Effector memory CD8-positive, alpha-beta T cell (primary cell): ENCODE measurements at places on chromosomes 2 and 18.

DNA sequence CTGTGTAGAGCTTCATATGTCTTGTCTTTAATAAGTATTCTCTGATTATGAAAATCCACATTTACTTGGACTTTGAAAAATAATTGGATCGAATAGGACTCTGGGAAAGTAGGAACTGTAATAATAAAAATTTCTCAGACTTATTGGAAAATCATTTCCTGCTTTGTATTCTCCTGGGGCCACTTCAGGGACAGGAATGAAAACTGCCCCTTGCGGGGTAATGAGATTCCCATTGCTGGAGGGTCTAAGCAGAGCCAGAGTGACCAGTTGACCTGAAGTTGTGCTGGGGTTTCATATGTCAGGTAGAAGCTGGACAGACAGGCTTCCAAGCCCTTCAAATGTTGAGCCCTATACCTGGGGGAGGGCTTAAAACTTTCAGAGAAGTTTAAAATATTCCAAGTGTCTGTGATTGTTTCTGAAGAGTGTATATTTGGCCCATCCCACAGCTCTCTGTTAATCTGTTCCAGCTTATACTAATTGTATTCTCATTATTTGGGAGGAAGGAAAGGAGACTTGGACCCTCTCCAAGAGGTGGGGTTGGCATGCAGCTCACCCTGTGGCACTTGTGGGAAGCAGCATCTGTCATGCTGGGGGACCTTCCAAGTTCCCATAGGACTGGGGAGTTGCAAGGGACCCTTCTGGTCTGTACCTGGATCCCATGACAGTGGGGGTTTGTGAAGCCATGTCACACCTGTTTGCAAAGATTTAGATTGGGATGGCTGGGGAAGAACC is 268.7 kb upstream of the ATP5MC3 start:
- no peak for DNase-seq

DNA sequence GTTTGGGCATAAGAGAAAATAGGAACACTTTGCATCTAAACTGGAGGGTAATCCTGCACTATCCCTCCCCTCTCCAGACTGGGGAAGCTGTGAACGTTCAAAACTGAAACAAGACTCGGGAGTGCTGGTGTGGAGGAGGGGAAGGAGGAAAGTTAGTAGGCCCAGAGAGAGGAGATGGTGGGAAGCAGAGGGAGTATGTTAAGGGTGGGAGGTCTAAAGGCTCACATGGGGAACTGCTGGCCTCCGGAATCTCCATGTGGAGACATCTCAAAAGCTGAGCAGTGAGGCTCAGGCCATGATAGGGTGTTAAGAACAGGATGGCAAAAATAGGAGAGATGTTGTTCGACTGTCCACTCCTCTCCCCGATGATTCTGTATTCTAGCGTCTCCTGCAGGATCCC is 47.9 kb downstream of the ADD2 start:
- no peak for DNase-seq

- no peak for DNase-seq
Observed at GRCh38 chr2:7480431-7480830, 563.2 kb downstream of the RNF144A start.

DNA sequence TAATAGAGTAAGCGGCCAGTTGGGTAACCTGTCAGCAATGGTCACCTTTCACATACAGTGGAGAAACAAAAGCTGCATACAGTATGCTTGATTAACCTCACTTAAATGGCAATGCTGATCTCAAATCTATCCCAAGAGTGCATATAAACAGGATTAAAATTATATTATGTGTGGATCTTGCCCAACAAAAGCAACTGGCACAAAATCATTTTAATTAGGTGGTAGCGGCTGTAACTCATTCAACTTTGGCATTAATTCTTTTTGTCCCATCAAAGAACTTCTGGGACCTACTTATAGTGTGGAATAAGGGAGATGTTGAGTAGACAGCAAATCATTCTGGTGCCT is 167.8 kb upstream of the VRK2 start:
- DNase-seq = no peak

- DNase-seq = no peak
Observed at GRCh38 chr2:195863564-195863963, 205.1 kb downstream of the DNAH7 start.

DNA sequence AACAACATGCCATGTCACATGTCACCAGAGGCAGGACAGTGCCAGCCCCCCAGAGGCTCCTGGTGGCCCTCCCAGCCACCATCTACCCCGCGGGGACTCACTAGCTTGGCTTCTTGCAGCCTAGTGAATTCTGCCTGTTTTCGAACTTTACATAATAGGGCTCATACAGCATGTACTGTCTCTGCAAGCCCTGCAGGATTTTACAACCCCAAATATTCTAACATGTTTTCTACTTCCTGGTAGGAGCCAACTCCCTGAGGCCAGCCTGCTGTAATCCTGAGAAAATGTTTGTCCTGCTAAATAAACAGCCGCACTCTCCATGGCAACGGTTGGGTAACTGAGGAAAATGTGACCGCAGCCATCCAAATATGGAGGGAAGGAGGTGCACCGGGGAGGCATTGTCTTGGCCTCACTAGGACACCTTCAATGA is 2.7 kb downstream of the PER2 start:
- no peak for DNase-seq

DNA sequence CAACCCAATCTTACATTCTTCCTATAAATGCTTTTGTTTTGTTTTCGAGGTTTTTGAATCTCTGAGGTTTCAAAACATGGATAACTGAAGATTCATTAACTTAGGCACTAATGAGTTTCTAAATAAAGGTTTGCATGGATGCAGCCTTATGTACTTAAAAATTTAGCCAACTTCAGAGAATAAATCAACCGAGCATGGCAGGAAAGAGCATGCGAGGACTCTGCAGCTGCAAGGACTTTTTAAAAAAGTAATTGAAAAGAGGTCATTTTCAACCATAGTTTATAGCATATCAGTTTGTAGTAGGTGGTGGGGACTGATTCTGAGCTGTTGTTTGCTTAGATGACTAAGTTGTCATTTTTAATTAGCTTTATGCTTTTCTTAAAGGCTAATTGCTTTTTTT is 567.0 kb upstream of the ZEB2 start:
- no peak for DNase-seq

DNA sequence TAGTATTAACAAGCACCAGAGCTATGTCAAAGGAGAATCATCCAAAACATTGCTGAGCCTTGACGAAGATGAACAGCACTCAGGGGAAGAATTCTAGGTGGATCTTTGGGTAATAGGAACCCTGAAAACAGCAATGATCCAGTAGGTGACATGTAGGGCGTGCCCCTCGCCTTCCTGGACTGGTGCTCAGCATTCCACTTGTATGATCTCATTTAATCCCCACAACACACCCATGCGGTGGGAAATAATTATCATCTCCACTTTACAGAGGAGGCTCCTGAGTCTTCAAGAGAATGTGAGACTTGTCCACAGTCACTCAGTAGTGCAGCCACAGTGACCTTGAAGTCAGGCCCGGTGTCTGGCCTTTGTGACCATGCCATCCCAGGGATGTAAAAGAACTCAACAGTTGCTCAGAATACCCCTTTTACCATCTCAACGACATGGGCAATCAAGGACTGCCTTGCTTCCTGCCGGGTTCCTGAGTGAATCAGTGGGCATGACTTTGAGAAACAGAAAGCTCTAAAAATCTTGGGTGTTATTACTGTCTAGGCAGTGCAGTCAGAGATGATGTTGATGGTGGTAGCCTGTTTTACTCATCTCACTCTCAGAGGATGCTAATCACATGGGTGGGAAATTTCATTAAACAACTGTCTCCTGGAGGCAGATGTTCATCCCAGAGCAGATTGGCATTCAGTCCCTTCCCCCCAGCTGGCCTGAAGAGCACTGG is 161.6 kb downstream of the BCL11A start:
- DNase-seq = no peak

GRCh38 chr18:3623769-3624545 is 174.0 kb downstream of the TGIF1 start:
- DNase-seq = no peak

- DNase-seq = no peak
Observed at GRCh38 chr2:84170979-84171378, 288.1 kb downstream of the SUCLG1 start.

GRCh38 chr18:12907258-12907925 is 23.4 kb upstream of the PTPN2 start:
- no peak for DNase-seq

GRCh38 chr2:196712867-196713266 is 73.4 kb downstream of the CCDC150 start:
- no peak for DNase-seq

DNA sequence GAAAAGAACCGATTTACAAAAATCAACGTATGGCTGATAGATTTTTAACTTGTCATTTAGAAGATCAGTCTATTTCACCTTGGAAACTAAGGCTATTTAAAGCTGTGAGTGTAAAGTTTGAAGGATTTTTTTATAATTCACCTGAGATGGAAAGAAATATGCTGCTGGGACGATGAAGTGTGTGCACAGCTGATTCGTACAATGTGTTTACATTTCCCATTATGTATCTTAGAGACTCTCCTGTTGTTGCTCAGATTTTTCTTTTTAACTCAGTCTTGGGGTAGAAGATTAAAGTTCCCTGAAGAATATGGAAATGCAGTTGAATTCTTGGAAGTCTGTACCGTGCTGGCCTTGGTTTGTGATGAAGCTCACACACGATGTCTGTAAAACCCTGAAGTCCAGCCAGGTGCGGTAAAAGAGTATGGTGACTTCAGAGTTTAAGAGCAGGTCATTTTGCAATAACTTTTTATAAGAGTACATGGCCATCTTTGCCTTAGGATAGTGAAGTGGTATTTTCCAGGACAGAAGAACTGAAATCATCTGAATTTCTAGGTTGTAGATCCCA is 250.1 kb downstream of the PRKCE start:
- DNase-seq = no peak

DNA sequence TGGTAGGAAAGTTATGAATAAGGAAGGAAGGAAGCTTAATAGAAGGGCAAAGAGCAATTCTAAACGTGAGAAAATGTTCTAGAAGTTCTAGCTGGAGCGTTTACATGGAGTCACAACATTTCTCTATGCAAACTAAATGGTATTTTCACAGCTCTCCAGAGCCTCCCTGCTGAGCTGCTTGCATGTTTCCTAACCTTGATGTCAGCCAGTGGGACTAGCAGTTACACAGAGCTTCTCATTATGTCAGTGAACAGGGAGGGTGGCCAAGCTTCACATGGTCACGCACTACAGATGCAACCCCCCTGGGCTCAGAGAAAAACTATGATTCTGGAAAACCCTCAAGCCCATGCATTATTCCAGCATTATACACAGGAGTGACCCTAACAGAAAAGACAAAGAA is 153.4 kb upstream of the CCDC150 start:
- no peak for DNase-seq

GRCh38 chr2:71643674-71644357 is 190.5 kb downstream of the DYSF start:
- no peak for DNase-seq

DNA sequence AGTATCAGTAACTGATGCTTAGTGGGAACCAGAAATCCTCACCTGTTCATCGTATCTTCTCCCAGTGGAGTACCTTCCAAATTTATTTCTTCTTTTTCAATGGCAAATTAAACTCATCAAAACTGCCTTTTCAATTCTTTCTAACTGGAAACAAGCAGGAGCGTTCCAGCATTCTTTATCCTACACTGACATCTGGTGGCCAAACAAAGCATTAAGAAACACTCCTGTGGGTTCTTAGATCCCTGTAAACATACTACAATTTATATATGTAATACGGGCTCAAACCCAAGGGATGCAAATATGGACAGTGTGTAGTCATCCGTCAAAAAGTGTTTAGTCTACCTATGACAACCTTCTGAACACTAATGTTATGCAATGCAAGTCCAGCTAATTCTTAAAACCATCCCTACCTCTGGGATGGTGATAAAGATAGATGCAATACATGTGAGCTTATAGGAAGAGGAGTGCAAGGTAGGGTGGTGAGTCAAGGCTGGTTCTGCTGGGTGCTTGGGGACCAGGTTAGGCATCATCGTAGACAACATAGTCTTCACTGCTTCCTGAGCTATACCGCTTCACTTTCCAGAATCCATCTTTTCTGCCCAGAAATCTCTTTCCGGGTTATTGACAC is 375.0 kb downstream of the CTNNA2 start:
- no peak for DNase-seq
